ENCODE measurements at places on chromosomes 3 and 15.

- DNase-seq = no peak
Measured at GRCh38 chr15:68163191-68163590, 41.9 kb downstream of the CALML4 start.

DNA sequence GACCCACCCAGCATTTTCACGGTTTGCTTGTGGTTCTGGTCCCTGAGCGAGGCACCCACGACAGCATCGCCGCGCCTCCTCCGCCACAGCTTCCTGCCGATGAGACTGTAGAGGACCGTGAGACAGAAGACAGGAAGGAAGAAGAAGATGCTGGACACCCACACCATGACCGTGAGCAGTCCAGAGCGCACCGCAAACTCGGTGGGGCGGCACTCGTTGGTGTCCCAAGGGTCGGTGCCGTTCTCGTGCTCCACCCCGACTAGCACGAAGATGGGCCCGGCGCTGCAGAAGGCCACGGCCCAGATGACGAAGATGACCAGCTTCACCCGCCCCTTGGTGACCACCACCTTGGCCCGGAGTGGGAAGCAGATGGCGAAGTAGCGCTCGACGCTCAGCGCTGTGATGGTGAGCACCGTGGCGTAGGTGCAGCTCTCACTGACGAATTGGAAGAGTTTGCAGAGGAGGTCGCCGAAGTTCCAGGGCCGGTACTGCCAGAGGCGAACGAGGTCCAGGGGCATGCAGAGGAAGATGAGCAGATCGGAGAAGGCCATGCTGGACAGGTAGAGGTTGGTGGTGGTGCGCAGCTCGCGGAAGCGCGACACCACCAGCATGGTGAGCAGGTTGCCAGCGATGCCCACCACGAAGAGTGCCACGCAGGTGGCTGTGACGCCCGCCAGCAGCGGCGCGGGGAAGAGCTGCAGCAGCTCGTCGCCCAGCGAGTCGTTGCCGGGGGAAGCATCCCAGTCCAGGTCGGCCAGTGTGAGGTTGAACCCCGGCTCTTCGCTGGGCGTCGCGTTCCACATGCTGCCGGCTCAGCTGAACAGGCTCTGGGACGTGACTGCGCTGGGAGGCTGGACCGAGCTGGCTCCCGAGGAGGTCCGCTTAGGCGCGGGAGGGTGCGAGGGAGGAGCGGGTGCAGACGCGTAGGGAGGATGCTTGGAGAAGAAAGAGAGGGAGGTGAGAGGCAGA is at the start of gene GHSR:
GHSR (minus strand) TSS at position 846 of the 969 bp plus-strand sequence; CDS start at position 803, 43 bp downstream.
- no peak for DNase-seq

GRCh38 chr3:189698811-189699210 is 67.6 kb downstream of the TP63 start:
- no peak for DNase-seq

- no peak for DNase-seq
Measured at GRCh38 chr15:63913786-63914315, 80.1 kb upstream of the HERC1 start.

- DNase-seq = no peak
Measured at GRCh38 chr3:49022688-49023171, 809 bp downstream of the NDUFAF3 start.

GRCh38 chr3:13021141-13022114 is 51.8 kb downstream of the IQSEC1 start:
- DNase-seq = peak; percentile 76

- no peak for DNase-seq
Measured at GRCh38 chr3:190593075-190593474, 79.2 kb downstream of the IL1RAP start.

- DNase-seq = peak; percentile 34
Measured at GRCh38 chr15:66848686-66849392, 146.8 kb downstream of the SMAD6 start.

DNA sequence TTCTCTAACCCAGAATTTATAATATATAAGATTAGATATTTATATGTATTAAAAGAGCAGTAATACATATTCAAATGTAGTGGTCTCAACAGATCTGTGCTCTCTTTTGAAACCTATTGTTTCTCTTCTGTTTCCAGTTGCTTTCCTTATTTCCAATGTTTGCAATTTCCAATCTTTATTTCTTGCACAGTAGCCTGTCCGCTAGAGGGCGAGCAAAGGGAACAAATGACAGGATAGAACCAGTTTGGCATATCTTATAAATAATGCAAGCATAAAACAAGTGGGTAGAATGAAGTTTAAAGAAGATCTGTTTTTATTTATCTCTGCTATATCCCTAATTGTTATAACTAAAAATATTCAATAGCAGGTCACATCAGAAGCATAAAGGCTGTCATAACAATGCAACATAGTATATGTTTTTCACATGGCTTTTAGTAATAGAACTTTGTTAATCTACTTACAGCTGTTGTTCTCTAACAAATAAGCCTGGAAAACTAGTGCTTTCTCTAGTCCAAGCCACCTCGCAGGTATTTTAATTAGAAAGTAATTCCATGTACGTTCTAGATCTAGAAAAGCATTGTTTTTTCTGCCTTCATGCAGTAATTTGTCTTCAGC is 15.1 kb upstream of the TCAIM start:
- DNase-seq = peak; percentile 68

DNA sequence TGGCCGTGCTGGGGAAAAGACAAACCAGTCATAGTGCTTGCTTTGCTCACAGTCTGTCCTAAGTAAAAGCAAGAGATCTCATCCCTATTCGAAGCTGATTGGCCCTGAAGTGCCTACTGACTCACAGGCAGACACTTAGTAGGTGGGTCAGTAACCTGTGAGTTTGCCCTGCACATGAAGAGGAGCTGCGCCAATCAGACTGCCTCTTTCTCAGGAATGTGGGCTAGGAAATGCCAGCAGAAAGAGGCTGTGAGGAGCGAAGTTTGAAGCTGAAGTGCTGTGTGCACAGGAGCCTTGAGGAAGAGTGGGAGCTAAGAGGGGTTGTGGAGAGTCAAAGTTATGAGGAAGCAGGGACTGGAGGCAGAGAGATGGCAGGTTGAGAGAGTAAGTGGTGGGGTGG is 126.8 kb downstream of the IL20RB start:
- DNase-seq = no peak

- DNase-seq = no peak
Measured at GRCh38 chr3:24182756-24183155, 237.7 kb downstream of the NR1D2 start.

DNA sequence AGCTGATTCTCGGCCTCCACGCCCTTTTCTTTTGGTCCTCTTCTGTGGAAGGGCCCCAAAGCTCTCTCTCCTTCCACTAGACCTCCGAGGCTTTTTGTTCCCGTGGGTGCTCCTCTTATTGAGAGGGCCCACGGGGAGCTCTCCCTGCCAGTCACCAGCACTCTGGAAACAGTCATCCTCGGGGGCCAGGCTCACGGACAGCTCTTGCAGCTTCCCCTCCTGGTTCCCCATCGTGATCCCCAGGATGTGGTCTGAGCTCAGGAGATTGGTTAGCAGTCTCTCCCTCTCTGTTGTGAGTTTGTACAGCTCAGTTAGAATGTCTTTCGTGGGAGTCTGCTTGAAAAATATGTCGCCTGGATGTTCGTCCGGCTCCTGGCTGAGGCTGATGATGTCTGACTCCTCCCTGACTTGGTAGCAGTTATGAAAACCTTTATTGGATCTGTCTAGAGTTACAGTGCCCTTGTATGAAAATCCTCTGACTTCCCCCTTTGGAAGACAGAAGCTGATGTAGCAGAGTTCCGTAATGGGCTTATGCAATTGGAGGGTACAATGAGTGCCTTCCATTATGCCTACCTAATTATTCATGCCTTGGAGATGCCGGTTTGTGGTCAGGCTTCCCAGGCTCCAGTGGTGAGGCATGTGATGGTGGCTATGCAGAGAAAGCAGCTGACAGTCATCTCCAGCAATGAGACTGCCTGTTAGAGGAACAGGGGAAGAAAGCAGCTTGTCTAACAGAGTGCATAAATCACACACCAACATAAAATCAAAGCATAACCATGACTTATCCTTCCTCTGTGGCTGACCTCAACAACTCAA is 40.0 kb downstream of the FMN1 start:
- no peak for DNase-seq

- no peak for DNase-seq
Measured at GRCh38 chr3:195524171-195524896, 18.8 kb downstream of the PPP1R2 start.

GRCh38 chr15:76159282-76159681 is 99.5 kb downstream of the TMEM266 start:
- DNase-seq = no peak

GRCh38 chr3:143035466-143036211 is 34.3 kb downstream of the U2SURP start:
- DNase-seq = no peak

GRCh38 chr3:41502023-41502422 is 302.7 kb downstream of the CTNNB1 start:
- DNase-seq = no peak

GRCh38 chr3:72487946-72488737 is 360.1 kb downstream of the SHQ1 start:
- no peak for DNase-seq

- no peak for DNase-seq
Measured at GRCh38 chr3:53885239-53885638, 3.3 kb upstream of the ACTR8 start.

DNA sequence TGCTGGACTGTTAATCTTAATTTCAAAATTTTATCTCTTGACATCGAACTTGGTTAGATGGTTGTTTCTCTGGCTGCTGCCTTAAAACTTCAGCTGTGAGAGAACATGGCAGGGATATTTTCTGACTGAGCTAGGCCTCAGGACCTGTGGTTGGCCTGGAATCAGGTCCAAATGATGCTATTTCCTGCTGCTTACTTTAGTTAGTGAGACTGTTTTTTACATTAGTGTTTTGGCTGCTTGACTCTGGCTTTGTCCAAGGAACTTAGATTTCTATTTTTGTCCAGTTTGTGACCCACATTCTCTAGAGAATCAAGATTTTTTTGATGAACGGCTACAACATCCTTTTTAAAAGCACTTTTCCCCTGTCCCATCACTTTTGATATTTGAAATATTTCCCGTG is 497.9 kb upstream of the SGO1 start:
- no peak for DNase-seq
